ENCODE measurements at places on chromosomes 7 and 10. TPM values are rescaled to one million over a fixed set of nuclear protein-coding genes. Genes with fewer than 3 reads are reported as not detected.
A peak's percentile ranks its signal among the peaks of the same experiment; 100 is the strongest.

- H3K27me3 ChIP-seq, result no peaks in the 10 kb centered on the region
- no peak overlapping the region for H3K4me3 ChIP-seq
- no peak overlapping the region for H3K27ac ChIP-seq
- no peaks in the 10 kb centered on the region for H3K4me1 ChIP-seq
- no peaks in the 10 kb centered on the region for H3K36me3 ChIP-seq
Measured at GRCh38 chr7:146094356-146094755, 22.2 kb upstream of the CNTNAP2 start.

DNA sequence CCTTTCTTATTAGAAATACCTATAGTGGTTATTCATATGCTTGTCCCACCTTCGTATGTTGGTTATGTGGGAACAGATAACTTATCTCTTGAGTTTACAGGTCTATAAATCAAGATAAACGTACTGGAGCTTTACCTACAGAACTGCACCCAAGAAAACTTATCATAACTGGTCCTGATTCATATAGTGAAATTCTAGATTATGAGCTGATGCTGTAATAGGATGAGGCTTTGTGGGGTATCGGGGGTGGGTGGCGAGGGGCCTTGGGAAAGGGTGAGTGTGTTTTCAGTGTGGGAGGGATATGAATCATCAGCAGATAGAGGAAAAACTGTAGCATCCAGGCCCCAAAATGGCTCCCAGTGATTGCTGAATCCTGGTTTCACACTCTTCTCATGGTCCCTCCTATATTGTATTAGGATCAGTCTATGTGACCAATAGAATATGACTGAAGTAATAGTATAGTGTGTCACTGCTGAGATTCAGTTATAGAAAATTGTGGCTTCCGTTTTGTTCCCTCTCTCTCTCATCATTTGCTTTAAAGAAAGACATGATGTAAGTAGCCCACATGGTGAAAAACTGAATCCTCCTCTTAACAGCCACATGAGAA lies 706.8 kb upstream of the LRRTM3 start:
- no peaks in the 10 kb centered on the region for H3K36me3 ChIP-seq
- H3K4me1 ChIP-seq, result no peaks in the 10 kb centered on the region
- no peak overlapping the region for H3K4me3 ChIP-seq
- no peak for DNase-seq
- no peaks in the 10 kb centered on the region for H3K27me3 ChIP-seq

GRCh38 chr10:117536072-117536865 lies 6.3 kb upstream of the EMX2 start:
- H3K36me3 ChIP-seq, result no peaks in the 10 kb centered on the region
- H3K27ac ChIP-seq, result peak overlapping the region; percentile 68
- no peak overlapping the region for H3K4me3 ChIP-seq
- peaks cover 44% of the 10 kb centered on the region for H3K4me1 ChIP-seq
- DNase-seq, result peak; percentile 37

- H3K4me1 ChIP-seq, result peaks cover 37% of the 10 kb centered on the region
- peak; percentile 98 for DNase-seq
- peak within 1 kb of the TSS; percentile 95 for H3K27ac ChIP-seq
- H3K27me3 ChIP-seq, result no peaks in the 10 kb centered on the region
- peaks cover 26% of the 10 kb centered on the region for H3K36me3 ChIP-seq
Measured at GRCh38 chr7:116524609-116525297, at the start of gene CAV1. Gene CAV1 (plus strand): TSS chr7:116525036. CDS start chr7:116525063, 27 bp downstream.

GRCh38 chr10:132848951-132849545 lies 63.1 kb upstream of the NKX6-2 start:
- no peaks in the 10 kb centered on the region for H3K4me1 ChIP-seq
- peaks cover 31% of the 10 kb centered on the region for H3K27me3 ChIP-seq

GRCh38 chr7:77913977-77914607 lies 115.5 kb downstream of the PHTF2 start:
- no peak overlapping the region for H3K4me3 ChIP-seq
- H3K4me1 ChIP-seq, result no peaks in the 10 kb centered on the region
- no peak overlapping the region for H3K27ac ChIP-seq
- DNase-seq, result no peak
- H3K36me3 ChIP-seq, result no peaks in the 10 kb centered on the region

- no peak overlapping the region for H3K27ac ChIP-seq
- H3K36me3 ChIP-seq, result no peaks in the 10 kb centered on the region
- peaks cover 9% of the 10 kb centered on the region for H3K27me3 ChIP-seq
- H3K4me3 ChIP-seq, result no peak overlapping the region
Measured at GRCh38 chr7:127411176-127411575, 18.7 kb upstream of the ZNF800 start.

DNA sequence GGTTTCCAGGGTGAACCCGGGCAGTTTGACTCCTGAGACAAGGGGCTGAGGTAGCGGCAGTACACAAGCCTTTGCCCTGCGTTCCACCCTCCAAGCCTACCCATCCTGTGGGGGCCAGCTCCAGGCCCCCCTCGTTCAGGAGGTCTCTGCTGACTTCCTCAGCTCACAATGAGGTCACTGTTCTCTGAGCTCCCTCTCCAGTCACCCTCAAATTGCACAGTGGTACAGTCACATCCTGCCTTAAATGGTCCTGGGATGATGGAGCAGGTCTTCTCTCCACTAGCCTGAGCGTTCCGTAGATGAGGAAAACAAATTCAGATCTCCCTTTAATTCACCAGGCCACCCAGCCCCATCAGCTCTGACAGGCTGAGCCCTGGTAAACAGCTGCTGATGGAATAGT lies 90.2 kb downstream of the SH3PXD2A start:
- DNase-seq, result peak; percentile 86
- no peaks in the 10 kb centered on the region for H3K36me3 ChIP-seq
- no peak overlapping the region for H3K4me3 ChIP-seq

GRCh38 chr7:97845622-97846203 lies 26.5 kb downstream of the ASNS start:
- peak; percentile 50 for DNase-seq
- H3K4me1 ChIP-seq, result no peaks in the 10 kb centered on the region
- H3K36me3 ChIP-seq, result no peaks in the 10 kb centered on the region
- H3K27me3 ChIP-seq, result no peaks in the 10 kb centered on the region
- no peak overlapping the region for H3K4me3 ChIP-seq
- no peak overlapping the region for H3K27ac ChIP-seq

- no peaks in the 10 kb centered on the region for H3K4me1 ChIP-seq
- peaks cover 5% of the 10 kb centered on the region for H3K27me3 ChIP-seq
- no peaks in the 10 kb centered on the region for H3K36me3 ChIP-seq
- H3K4me3 ChIP-seq, result no peak overlapping the region
- DNase-seq, result peak; percentile 81
Measured at GRCh38 chr10:15725603-15726002, 5.9 kb upstream of the ITGA8 start.

- H3K27me3 ChIP-seq, result no peaks in the 10 kb centered on the region
- H3K4me1 ChIP-seq, result no peaks in the 10 kb centered on the region
- no peak overlapping the region for H3K4me3 ChIP-seq
- no peak overlapping the region for H3K27ac ChIP-seq
Measured at GRCh38 chr10:131131726-131132591, 179.6 kb downstream of the TCERG1L start.

DNA sequence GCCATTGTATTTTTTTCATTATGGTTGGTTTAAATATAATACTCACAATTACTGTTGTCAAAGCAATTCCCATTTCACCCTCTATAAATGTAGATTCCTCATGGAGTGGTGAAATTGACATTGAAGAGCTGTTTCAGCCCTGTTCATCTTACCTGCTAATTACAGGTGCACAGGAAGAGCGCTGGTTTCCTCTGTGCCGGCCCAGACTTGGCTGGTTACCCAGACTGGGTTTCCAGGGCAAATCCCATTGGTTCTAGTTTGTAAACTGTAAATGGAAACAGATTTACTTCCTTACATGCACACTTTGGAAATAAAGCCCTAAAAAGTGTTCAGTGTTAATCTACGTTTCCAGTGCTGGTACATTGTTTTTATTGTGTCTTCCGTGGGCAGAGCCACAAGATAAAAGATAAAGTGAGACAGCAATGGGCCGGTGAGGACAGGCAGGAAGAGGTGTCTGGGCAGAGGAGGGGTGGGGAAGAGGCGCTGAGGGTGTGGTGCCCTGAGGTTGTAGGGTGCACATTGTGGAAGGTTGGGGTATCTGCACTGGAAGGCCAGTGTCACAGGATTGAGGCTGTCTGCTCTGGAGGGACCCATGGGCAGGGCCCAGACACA lies 71.6 kb upstream of the ZPBP start:
- no peak for DNase-seq
- H3K27ac ChIP-seq, result no peak overlapping the region
- no peaks in the 10 kb centered on the region for H3K36me3 ChIP-seq
- H3K4me3 ChIP-seq, result no peak overlapping the region
- H3K27me3 ChIP-seq, result no peaks in the 10 kb centered on the region
- no peaks in the 10 kb centered on the region for H3K4me1 ChIP-seq

DNA sequence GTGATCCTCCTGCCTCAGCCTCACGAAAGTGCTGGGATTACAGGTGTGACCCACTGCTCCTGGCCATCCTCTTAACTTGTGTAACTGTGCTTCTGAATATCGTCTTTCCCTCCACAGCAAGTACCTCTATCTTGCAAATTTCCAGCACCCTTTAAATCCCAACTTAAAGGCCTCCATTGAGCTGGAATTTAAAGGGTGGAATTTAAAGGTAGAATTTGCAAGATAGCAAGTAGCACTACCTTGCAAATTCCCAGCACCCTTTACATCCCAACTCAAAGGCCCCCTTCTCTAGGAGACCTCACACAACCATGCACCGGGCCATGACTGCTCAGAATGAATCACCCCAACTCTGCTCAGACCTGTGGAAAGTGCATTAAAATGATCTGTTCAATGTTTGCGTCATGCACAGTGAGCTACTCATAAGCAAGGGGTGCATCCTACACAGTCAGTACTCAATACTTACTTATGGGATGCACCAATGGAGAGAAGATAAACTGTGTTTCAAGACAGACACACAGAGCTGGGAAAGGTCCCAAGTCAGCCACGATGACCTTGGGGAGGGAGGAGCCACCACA lies 17.8 kb upstream of the SDK1 start:
- no peaks in the 10 kb centered on the region for H3K36me3 ChIP-seq
- no peak overlapping the region for H3K27ac ChIP-seq
- H3K4me1 ChIP-seq, result no peaks in the 10 kb centered on the region
- H3K27me3 ChIP-seq, result no peaks in the 10 kb centered on the region

- H3K27me3 ChIP-seq, result peaks cover 11% of the 10 kb centered on the region
- no peaks in the 10 kb centered on the region for H3K4me1 ChIP-seq
- no peak overlapping the region for H3K4me3 ChIP-seq
- no peak overlapping the region for H3K27ac ChIP-seq
- no peaks in the 10 kb centered on the region for H3K36me3 ChIP-seq
Measured at GRCh38 chr10:103512591-103513379, 19.3 kb downstream of the NEURL1 start.

DNA sequence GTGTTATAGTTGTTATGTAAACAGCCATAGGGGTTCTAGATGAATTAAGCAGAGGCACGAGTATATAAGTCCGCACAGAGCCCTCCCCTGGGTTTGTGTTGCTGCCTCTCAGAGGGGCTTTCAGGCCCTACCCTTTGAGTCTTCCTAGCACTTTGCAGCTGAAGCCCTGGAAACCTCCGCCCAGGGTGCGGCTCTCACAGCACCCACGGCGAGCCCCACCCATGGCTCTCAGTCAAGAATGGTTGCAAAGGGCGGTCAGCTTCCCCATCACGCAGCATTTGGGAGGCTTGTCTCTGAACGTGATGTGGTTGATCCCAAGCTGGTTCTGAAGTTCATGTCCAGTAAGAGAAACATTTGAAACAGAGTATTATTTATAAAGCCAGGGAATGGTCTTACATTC lies 18.8 kb upstream of the INSIG1 start:
- H3K4me1 ChIP-seq, result no peaks in the 10 kb centered on the region
- no peak for DNase-seq
- peaks cover 33% of the 10 kb centered on the region for H3K27me3 ChIP-seq
- no peak overlapping the region for H3K27ac ChIP-seq
- H3K4me3 ChIP-seq, result no peak overlapping the region

DNA sequence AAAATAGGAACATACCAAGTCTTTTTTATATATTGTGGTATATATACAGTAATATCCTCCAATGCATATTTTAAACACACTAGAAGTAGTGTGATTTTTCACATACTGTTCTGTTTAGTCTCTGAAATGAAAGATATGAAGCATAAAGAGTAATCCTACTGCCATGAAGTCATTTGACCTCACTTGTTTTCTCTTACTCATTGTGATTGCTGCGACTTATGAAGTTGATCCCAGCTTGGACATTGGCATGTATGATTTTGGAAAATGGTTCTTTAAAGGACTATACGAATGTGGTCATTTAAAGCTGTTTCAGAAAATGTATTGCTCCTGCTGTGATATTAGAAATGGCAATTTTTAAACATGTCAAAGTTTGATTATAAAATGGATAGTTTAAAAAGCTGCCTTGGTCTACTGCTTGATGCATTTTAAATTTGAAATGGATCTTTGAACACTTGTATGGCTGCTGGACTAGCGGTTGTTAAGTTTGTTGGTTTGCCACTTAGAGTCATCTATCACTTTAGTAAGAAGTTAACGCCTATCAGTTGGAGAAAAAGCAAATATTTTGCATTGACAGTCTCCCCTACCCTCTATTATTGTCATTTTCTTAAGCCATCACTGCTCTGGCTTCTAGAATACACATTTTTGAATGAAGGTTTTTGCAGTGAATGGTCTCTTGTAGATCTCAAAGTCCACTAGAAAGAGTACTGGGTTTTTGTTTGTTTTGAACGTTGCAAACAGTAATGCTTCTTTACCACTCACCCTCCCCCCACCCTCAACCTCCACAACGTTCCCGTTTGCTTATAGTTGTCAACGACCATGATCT lies 881 bp upstream of the PCGF5 start:
- DNase-seq, result no peak
- H3K4me1 ChIP-seq, result peaks cover 18% of the 10 kb centered on the region

DNA sequence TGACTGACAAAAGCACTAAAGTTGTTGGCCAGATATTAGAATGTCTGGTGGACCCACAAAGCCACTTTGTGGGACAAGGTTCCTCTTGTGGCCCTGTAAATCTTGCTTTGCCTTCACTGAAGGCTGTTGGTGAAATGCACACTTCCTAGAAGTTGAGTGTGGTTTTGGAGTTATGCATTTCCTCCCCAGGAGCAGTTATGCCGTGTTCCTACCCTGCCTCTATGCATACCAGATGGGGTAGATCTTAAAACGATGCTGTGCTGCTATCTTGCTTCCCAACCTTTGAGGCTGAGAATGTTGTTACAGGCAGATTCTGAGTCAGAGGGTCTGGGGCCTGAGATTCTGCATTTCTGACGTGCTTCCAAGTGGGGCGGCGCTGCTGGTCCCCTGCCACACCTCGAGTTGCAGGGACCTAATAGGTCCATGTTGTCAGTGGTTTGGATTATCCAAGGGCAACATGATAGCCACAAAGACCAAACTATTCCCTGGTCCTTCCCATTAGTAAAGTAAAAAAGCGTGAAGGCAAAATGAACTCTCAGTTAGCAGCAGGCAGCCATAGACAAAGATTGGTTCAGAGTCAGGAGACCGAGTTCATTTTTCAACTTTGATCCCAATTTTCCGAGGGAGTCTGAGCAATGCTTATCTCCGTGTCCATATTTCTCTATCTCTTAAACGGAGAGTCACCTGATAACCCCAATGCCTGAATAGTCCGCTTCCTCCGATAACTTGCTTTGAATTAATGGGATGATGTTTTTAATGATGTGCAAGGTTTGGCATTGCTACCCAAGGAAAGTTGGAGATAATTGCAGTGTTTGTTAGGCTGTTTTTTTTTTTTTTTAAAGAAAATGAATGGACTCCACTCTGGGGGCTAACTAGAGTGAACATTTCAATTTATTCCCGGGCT lies 55.8 kb downstream of the CDHR3 start:
- no peak overlapping the region for H3K4me3 ChIP-seq
- H3K27me3 ChIP-seq, result no peaks in the 10 kb centered on the region
- no peak for DNase-seq
- H3K27ac ChIP-seq, result no peak overlapping the region
- no peaks in the 10 kb centered on the region for H3K4me1 ChIP-seq

The ANKRD7 gene
- total RNA-seq, result 0.25 TPM

The AUTS2 gene
- 1.4 TPM for total RNA-seq

The VIPR2 gene
- not detected for total RNA-seq

The DBF4 gene
- 7.7 TPM for total RNA-seq

The GPC2 gene
- total RNA-seq, result 0.22 TPM

The MACROH2A2 gene
- total RNA-seq, result 14.7 TPM

The FXYD4 gene
- total RNA-seq, result not detected

The CHN2 gene
- not detected for total RNA-seq

The TFEC gene
- 0.51 TPM for total RNA-seq

The TMEM178B gene
- 0.25 TPM for total RNA-seq

The LLCFC1 gene
- total RNA-seq, result not detected

All from GM23248 (cell line).